ENCODE measurements at places on chromosomes 2 and 18.

GRCh38 chr2:102119255-102119654, 23.3 kb upstream of the IL1R1 start:
- no peak for DNase-seq

- DNase-seq, result no peak
These were observed 17.2 kb downstream of the CNDP2 start for GRCh38 chr18:74513149-74513882.

DNA sequence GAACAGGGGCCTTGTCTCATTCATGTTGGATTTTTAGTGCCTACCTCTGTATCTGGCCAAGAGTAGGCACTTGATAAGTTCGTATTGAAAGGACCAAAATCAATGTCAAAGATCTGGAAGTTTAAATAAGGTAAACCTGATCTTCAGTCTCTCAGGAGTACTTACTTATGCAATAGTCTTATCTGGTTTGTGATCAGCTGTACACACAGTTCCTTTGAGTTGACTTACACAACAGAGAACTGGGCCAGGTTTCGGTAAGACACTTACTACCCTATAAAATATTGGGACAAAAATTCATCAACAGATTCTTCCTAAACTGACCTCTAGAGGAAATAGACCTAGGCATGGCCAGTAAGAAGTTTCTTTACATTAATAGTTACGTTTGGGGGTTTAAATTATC, 113.6 kb upstream of the NXPH2 start:
- DNase-seq, result peak; percentile 6

- no peak for DNase-seq
These were observed 183.2 kb upstream of the SLC39A10 start for GRCh38 chr2:195473862-195474261.

GRCh38 chr2:104919127-104919526, 65.2 kb downstream of the POU3F3 start:
- peak; percentile 1 for DNase-seq

GRCh38 chr2:65300134-65300760, 72.6 kb downstream of the ACTR2 start:
- no peak for DNase-seq

- no peak for DNase-seq
These were observed 7.7 kb downstream of the ACVR1C start for GRCh38 chr2:157620956-157621355.

DNA sequence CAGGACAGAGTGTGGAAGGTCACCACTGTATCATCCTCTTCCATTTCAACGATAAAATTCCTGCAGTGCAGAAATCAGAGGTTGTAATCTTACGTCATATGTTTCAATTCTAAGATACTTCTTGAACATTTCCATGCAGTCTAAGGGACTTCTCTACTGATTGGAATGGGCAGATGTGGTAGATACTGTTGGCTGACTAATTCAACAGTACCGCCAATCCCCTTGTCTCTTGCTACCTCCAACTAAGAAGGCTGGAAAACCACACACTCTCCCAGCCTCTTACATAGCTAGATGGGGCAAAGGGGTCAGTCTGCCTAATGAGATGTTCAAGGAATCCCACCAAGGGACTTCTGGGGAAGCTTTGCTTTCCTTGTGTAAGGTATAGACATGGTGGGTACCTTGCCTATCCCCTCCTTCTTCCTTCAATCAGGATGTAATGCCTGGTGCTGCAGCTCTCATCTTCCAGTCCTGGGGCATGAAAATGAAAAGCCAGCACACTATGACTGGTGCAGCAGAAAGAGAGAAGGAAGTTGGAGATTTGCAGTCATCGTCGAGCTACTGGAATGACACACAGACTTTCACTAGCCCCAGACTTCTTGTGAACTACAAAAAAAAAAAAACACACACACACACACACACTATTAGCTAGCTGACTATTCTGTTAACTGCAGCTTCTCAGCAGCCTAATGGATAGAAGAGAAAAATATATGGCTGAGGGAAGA, 84.1 kb downstream of the ALPK2 start:
- no peak for DNase-seq

DNA sequence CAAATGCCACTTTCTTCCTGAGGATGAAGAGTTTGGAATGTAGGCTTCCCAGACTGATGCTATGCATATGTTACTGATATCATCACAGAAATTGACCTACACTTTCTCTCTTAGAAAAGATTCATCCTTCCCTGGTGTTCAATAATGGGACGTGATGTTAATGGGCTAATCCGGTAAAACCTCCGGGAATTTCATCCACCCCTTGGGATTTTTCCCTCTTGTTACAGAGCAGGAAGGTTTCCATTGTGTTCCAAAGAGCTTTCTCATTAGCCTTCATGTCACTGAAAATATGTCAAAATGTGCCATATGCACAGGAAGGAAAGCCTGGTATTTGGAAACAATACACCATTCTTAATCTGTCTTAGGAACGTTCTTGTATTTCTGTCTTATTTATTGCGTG, 20.7 kb downstream of the ALPK2 start:
- no peak for DNase-seq

GRCh38 chr2:56741601-56742102, 557.9 kb downstream of the CCDC85A start:
- DNase-seq, result peak; percentile 92

DNA sequence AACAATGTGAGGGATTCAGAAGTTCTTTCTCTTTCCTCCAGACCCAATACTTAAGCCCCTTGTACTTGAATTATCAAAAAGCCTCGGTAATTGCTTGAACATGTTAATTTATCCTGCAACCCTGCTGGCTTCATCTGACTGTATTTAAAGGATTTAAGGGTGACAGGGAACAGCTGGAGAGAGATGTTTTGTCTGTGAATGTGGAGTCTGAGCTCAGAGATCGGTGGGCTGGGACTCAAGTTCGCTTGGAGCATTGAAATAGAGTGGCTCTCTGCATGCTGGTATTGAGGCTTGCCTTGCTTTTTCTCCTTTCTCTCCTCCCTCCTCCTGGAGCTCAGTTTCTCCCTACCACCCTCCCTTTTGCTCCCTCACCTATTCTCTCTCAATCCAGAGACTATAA, 73.6 kb downstream of the BOD1L2 start:
- no peak for DNase-seq

GRCh38 chr18:70382017-70382416, 93.2 kb downstream of the SOCS6 start:
- DNase-seq, result no peak

DNA sequence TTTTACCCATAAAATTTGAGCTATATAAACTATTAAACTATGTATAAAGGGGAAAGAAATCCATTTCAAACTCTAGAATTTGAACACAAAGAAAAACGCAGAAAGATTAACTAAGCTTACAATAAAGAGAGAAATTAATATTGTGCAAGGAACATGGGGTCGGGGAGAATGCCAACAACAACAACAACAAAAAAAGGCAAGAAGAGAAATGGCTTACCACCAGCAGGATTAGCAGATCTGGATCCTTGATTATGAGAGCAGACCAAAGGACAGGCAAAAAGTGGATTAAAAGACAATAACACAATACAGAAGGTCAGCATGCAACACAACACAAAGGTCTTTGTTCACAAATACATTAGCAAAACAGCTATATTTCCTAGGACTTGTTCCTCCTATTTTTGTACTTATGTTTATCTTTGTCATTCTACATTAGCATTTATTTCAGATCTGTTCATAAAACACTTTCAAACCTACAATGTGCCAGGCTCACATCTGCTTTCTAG, 103.4 kb upstream of the RNU4ATAC start:
- DNase-seq, result no peak

DNA sequence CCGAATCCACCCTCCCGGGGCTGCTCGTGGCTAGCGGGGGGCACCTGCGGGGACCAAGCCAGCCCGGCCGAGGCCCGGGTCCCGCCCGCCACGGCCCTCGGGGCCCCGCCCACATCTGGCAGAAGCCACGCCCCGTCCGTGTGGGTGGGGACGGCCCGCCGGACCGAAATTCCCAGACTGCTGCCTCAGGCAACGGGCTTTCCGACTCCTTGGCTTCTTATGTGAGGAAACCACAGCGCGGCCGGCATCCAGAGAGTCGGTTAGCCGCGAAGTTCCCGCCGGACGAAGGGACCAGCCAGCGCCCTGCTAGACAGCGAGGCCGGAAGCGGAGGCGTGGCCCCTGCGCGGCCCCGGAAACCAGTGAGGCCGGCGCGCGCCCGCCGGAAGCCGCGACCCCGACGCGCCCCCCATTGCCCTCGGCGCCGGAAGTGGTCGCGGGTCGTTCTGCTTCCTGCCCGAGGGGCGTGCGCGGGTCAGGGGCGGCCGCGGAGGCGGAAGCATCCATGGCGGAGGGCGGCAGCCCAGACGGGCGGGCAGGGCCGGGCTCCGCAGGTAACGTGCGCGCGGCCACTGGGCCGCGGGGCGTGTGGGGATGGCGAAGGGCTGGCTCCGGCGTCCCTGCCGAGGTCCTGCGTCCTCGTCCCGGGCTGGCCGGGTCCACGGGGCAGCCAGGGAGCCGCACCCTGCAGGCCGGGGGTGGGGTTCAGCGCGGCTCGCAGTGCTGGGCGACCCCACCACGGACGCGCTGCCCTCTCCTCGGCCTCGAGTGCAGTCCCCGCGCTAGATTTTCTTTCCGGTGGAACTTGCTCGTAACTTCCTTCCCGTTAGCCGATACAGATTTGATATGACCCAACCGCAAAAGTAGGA, at the start of gene ASB1:
Gene ASB1 (plus strand): TSS at position 360 of the 867 bp plus-strand sequence. CDS start 144 bp downstream, at position 504.
- DNase-seq, result peak; percentile 91
